Stimulated activated CD4-positive, alpha-beta T cell treated with anti-CD3 and anti-CD28 coated beads, Interleukin-15, amount 100 ng/mL, for 24 hours (primary cell): ENCODE measurements at places on chromosomes 3 and 15.

GRCh38 chr15:65646486-65646885, 24.7 kb downstream of the SLC24A1 start:
- DNase-seq, result no peak

- DNase-seq, result no peak
These were observed 44.8 kb downstream of the PXYLP1 start for GRCh38 chr3:141276398-141276797.

DNA sequence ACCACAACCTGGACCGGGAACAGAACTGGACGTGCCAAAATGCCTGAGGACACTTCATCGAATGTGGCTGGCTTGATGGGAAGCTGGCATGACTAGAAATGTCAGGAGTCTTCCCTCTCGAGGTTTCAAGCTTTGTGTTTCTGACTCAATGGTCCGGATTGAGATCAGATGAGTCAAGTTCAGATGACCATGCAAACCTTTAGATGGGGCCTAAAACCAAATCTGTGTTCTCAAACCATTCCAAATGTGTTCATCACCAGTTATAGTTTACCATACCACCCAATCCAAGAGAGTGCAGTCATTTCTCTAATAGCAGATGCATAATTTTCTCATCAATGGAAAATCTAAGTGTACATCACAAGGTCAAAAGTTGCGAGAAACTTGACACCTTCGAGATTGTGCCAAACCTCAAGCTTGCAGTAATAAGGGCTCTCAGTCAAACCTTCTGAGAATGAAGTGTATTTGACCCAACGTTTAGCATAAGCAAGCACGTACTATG, 369.1 kb downstream of the RORA start:
- DNase-seq, result no peak

- DNase-seq, result no peak
These were observed 125.6 kb upstream of the ROPN1 start for GRCh38 chr3:124117486-124117885.

- DNase-seq, result no peak
These were observed 13.4 kb upstream of the SELENOT start for GRCh38 chr3:150589759-150590158.
